Fibroblast of skin of abdomen (primary cell): ENCODE measurements at places on chromosomes 2 and 18.

DNA sequence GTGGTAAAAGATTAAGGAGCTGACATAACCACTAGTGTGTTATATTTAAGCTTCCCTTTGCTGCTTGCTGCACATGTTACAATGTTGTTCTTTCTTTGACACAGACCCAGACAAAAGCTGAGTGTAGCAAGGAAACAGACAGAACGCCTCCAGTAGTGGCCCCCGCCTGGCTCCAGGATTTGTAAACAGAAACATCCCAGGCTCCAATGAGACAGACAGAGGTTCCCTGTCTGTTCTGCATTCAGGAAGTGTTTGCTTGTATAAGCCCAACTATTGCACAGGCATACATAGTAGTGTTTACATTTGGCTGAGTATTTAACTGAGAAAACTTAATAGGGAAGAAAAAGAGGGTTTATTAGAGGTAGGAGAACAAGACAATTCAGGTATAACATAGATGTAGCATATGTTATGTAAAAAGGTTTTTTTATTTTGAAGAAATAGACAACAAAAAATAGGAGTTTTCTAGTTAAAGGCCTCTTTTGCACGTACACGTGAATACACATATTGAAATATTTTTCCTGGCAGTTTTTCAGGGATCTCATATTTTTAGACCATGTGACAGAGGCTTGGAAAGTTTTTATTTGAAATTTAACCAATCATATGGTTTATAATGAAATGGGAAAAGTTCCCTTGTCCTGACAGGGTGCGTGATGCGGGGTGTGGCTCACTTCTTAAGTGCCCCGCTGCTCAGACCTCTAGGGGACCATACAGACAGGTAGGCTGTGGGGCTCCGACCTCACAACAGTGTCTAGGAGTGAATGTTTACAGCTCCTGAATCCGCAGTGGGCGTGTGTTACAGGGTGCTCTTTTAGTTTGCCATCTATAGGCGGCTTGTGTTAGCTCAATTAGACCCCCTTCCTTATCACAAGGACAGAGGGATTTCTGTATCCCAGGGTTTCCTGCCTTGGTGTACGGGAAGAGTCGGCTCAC lies 118.4 kb downstream of the BMPR2 start:
- peak; percentile 33 for DNase-seq

DNA sequence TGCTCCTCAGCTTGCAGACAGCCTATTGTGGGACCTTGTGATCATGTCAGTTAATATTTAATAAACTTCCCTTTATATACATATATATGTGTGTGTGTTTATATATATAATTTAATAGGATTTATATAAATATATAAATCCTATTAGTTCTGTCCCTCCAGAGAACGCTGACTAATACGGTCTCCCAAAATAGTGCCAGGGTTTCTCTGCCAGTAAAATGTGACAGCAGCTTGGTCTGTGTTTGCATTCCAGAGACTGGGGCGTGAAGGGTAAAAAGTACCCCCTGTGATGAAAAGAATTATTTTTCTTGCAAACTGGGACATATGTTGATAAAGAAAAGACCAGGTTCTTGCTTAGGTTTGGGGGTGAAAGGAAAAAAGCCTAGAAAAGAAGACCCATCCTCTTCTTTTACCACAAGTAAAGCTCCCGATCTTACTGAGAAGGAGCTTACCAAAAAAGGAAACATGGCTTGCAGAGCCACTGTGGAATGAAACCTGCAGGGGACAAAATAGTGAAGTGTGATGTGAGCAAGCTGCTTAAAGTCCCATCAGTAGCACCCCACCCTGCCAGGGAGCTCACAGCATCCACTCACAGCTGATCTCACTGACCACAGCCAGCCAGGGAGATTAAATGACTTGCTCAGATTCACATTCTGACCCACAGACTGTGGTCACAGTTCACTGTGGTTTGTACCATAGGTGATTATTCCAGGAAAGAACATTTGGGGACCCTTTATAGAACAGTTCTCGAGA lies 110.9 kb upstream of the RMP24 start:
- DNase-seq, result no peak

DNA sequence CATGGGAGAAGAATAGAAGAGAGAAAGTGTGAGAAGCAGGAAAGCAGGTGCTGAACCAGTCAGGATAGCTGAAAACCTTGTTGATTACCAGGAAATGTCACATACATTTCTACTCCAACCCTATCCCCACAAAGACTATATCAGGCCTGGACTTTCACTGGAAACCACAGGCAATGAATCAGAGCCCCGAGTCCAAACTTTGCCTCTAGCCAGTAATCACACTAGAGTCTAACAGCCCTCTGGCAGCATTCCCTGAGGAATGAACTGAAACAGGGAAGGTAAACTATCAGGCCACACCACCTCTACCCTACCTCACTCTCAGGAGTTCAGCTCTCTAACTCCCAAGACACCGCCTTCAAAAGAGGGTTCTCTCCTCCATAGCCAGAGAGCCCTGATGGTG lies 18.7 kb upstream of the IHH start:
- DNase-seq, result peak; percentile 12

DNA sequence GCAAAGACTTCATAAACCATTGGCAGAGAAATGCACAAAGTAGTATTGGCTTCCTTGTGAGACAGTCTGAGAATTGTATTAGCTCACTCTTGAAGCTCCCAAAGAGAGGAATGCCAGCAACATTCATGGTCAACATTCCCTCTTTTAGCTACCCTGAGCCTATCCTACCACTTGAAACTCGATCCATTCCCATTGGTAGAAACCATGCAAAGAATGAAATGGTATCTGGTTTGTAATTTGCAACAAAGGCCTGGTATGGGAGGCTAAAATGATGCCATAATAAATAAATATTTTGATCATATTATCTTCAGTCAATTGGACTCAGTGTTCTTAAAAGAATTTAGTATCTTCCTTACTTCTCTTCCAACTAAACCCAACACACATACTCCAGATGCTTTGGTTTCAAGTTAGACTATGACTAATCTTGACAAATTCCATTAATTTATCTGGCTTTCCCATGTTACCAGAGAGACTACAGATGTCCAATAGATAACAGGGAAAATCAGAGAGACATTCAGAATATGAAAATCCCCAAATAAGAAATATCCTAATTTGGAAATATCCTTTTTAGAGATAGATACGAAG lies 102.9 kb downstream of the DHRS9 start:
- DNase-seq, result no peak
